ENCODE measurements at places on chromosomes 2 and 18. TPM values are rescaled to one million over a fixed set of nuclear protein-coding genes. Genes with fewer than 3 reads are reported as not detected.

- no peak for DNase-seq
Observed at GRCh38 chr2:30511122-30512083, 64.4 kb downstream of the LCLAT1 start.

DNA sequence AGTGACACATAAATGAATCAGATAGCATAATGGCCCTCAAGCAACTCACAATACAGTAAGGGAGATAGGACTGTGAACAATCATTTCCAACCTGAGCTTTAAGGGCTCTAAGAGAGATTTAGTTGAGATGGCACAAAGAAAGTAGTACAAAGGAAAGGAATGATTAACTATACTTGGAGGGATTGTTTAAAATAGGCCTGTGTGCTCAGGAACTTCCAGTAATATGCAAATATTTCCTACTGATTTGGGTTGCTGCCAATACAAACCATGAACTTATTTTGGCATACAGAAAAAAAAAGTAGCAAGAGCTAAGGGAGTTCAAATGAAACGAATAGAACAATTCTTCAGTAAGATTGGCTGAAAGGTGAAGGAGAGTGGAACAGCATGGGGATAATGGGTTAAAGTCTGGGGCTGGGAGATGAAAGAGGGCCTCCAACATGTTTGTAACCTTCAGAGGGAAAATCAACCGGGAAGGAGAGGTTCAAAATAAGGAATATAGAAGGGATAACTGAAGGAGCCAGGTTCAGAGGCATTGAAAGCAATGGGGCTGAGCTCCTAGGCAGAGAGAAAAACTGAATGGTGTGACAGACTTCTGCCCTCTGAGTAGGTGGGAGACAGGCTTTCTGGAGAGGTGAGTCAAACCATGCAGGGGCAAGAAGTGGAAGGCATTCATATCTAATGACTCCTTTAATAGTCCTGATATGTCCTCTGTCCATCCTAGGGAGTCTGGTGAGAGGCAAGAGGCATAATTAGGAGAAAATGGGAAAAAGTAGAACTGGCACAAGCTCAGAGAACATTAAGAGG is 83.5 kb downstream of the DNAH7 start:
- DNase-seq = no peak

Gene PASK
- 2.4 TPM for polyA plus RNA-seq

Gene MEP1B
- polyA plus RNA-seq = not detected

GRCh38 chr18:67549946-67550345 is 33.4 kb upstream of the DSEL start:
- no peak for DNase-seq

GRCh38 chr18:57431002-57431382 is 4.2 kb upstream of the ONECUT2 start:
- no peak for DNase-seq

DNA sequence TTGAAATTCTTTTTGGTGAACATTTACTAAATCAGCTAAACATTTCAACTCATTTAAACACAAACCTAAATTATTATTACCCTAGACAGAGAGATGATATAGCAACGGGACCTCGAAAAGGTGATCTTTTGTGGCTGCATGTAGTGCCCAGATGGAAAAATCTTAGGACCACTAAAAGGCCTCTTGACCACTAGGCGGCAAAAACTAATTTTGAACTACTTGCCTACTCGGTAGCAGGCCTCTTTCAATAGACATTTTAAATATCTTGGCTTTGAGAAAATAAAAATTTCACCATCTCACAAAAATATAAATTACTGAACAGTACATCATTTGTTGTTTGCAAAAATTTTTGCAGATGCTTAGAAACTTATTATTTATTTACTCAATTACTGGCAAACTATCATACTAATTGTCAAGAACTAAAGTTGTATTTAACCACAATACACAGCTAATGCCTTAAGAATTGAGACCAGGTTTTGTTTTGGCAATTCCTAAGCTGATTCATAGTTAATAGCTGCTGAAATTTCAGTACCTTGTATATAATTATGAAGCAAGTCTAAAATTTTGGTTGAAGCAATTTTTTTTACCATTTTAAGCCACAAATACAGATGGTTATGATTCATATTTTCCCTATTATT is 9.4 kb downstream of the COL3A1 start:
- DNase-seq = no peak

Gene TNFAIP6
- polyA plus RNA-seq = 16.6 TPM

Gene DSG1
- polyA plus RNA-seq = not detected

DNA sequence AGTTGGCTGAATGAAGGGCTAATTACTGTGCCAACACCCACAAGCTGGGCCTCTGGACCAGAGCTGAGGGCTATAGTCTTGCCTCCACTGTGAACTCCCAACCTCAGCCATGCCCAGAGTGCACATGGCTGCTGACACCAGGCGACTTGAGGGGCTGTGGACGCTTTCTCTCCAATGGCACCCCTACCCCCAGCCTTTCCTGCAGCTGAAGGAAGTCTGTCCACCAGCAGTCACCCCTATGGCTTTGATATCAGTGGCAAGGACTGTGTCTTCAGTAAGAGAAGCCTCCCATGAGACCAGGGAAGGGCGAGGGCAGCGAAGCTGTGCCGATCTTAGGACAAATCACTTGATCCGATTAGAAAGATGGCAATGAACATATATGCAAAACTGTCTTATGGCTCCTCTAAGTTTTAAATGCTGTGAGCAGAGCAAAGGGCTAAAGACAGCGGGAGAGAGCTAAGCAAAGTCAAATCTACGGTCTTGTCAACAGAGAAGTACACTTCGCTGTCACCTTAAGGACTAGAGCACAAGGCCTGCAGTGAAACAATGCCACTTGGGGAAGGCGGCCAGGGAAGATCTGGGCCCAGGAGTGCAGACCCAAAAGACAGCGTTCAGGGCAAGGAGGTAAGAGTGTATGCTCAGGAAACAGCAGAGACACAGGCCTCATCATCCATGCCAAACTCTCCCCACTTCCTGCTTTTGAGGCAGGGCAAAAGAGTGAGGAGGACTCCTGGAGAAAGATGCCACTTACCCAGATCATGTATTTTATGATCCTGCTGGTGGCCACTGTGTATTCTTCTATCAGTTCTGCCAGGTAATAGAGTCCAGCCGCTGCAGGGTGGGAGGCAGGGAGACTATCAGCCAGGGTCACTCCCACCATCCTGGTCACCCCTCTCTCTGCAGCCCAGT is 1.5 kb downstream of the TEX261 start:
- DNase-seq = no peak

Gene UGT1A3
- not detected for polyA plus RNA-seq

Gene LYPD1
- 64.7 TPM for polyA plus RNA-seq

Gene NAT8
- not detected for polyA plus RNA-seq

GRCh38 chr2:8571792-8572499 is 109.9 kb upstream of the ID2 start:
- DNase-seq = no peak

Gene GREB1
- polyA plus RNA-seq = 0.17 TPM

DNA sequence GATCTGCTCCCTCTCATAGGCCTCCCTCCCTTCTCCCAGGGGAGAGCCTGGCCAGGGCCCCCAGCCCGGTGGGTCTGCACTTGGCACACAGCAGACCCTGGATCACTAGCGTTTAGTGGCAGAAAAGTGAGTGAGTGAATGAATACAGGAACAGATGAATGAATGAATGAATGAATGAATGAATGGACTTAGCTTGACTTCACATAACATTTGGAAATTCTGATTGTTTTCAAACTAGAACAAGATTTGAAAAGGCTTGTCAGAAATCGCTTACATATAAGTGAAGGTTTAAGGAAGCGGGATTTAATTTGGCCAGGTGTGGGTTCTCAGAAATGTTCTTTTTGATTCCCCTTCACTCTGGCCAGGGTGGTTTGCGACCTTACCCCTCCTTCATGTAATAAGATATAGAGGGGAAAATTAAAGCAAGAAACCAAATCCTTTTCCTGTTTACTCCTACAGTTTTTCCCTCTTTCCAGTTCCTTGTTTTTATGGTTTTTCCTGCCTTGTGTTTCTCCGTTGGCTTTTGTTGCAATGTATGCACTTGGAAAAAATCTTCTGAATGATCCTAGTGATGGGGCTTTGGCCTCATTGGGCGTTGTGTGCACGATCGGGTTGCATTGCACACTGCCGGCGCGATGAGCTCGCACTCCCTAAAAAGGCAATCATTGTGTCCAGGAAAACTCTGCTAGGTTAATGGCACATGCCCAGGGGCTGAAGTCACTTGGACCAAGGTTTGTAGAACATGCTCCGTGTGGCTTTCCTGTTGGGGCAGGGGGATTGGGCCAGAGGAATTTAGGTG is 16.4 kb downstream of the LRRFIP1 start:
- DNase-seq = no peak

GRCh38 chr2:109105113-109105512 is 23.9 kb upstream of the SH3RF3 start:
- DNase-seq = no peak

- peak; percentile 3 for DNase-seq
Observed at GRCh38 chr2:144430722-144431391, 89.1 kb downstream of the ZEB2 start.

GRCh38 chr2:227370092-227370491 is 9.0 kb downstream of the TM4SF20 start:
- no peak for DNase-seq

- DNase-seq = no peak
Observed at GRCh38 chr18:49335677-49336076, 124.8 kb downstream of the DYM start.

Gene ANKRD53
- polyA plus RNA-seq = 0.72 TPM

DNA sequence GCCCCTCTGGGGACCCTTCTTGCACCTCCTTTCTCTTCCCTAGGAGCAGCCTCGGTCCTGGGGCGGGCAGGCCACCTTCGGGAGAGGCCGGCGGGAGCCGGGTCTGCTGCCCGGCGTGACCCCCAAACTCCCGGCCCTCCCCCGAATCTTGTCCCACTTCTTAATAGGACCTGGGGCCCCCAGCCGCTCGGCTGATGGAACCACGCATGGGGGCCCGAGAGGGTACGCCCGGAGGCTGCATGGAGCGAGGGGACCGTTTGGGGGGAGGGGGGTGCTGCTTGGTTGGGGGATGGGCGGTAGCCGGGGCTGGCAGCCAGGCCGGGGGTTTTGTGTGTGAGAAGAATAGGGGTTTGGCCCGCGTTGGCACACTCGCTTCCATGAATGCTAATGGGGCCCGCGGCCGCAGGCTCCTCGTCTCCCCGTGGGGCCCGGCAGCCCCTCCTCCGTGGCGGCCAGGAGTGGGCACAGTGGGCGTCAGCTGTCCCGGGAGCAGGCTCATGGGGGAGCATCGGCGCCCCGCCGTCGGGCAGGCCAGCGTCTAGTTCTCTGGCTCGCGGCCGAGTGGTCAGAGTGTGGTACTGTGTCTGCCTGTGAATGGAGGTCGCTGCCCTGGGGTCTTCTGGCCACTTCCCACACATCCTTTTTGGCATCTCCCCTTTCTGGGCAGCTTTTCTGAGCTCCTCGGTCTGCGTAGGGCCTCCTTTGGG is 1.0 kb downstream of the GAREM2 start:
- DNase-seq = no peak

GRCh38 chr2:710867-711665 is 33.9 kb upstream of the TMEM18 start:
- no peak for DNase-seq

Gene TACR1
- polyA plus RNA-seq = 0.30 TPM

DNA sequence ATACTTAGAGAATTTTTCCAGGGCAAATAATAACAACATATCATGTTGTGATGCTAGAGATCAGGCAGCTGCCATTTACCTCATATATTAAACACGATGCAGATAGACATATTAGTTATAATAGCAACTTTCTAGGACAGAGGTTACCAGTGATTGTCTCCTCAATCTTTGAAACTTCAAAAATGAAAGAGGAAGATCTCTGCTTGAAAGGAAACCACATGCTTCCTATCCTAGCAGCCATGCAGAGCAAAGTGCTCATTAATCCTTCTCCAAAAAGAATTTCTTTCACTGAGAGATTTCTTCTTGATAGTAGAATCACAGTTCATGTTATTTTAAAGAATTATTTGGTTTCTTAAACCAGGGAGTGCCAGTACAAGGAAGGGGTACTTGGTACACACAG is 317.2 kb downstream of the CPS1 start:
- no peak for DNase-seq

DNA sequence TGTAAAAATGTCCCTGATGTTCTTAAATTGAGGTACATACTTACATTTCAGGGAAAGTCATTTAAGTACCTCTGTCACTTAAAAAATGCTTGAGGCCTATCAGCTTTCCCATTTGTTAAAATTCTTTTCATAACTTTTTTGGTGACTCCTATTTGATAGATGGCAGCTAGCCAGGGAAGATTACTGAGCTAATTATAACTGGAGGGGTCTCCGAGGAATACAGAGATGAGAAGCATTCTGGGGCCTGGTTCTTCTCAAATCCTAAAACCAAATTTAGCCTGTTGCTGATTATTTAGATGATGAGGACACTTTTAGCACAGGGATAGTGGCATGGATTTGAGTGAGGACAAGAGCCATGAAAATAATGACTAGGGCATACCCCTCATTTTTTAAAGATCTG is 4.8 kb downstream of the UGP2 start:
- no peak for DNase-seq

GRCh38 chr2:125397535-125398251 is 1258.3 kb upstream of the GYPC start:
- DNase-seq = no peak

DNA sequence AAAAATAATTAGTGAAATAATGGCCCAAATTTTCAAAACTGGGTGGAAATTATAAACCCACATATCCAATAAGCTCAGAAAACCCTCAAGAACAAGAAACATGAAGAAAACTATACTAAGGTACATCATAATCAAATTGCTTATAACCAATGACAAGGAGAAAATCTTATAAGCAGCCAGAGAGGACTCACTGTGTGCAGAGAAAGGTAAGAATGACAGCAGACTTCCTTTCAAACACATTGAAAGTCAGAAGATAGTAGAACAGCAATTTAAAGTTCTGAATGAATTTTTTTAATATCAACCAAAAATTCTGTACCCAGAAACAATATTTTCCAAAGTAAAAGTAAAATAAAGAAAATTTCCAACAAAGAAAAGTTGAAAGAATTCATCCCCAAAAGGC is 197.7 kb upstream of the RAB12 start:
- no peak for DNase-seq

DNA sequence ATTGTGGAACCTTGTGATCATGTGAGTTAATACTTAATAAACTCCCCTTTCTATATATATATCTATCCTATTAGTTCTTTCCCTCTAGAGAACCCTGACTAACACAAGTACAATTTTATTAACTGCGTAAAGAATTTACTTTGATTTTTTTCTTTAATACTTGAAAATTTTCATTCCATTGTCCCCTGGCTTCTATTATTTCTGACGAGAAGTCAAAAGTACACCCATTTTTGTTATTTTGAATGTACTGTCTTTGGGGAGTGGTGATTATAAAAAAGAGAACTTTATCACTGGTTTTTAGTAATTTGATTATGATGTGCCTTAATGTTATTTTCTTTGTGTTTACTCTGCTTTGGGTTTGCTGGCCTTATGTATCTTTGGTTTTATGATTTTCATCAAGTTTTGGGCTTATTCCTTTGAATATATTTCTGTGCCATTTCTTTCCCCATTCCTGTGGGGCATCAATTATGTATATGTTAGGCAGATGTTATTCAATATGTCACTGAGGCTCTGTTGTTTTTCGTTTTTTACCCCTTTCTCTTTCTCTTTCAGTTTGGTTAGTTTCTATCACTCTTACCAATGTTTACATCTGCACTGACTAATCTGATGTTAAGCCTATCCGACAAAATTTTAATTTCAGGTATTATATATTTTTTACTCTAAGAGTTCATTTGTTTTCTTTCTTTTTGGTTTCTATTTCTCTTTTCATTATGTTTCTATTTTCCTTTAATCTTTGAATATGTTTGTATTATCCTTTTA is 271.4 kb downstream of the CAMKMT start:
- DNase-seq = no peak

GRCh38 chr2:88606371-88607030 is 20.8 kb downstream of the EIF2AK3 start:
- no peak for DNase-seq

Gene PLB1
- 1.6 TPM for polyA plus RNA-seq
